ENCODE measurements at places on chromosomes 2 and 18. TPM values are rescaled to one million over a fixed set of nuclear protein-coding genes. Genes with fewer than 3 reads are reported as not detected.
A peak's percentile ranks its signal among the peaks of the same experiment; 100 is the strongest.

- DNase-seq: peak; percentile 11
Observed at GRCh38 chr2:212254339-212254738, 284.3 kb downstream of the ERBB4 start.

The PUS10 gene
- total RNA-seq: 3.4 TPM

- DNase-seq: no peak
Observed at GRCh38 chr2:211204456-211204855, 648.1 kb downstream of the CPS1 start.

DNA sequence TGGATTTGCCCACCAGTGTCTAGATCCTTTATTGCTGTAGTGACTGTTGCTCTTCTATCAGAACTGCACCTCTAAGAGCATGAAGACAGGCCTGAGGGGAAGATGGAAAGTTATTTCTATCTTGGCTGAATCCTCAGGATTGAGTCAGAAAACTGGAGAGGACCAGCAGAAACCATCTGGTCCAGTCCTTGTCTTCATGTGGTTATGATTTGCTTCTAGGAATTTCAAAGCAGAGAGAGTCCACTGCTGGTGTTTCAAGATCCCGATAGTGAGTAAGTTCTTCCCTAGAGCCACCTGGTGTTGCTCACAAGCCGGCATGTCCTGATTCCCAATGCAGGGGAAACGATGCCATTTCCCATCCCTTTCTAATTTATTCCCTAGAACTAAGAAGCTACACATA lies 84.2 kb downstream of the NCKAP5 start:
- peak; percentile 67 for DNase-seq

DNA sequence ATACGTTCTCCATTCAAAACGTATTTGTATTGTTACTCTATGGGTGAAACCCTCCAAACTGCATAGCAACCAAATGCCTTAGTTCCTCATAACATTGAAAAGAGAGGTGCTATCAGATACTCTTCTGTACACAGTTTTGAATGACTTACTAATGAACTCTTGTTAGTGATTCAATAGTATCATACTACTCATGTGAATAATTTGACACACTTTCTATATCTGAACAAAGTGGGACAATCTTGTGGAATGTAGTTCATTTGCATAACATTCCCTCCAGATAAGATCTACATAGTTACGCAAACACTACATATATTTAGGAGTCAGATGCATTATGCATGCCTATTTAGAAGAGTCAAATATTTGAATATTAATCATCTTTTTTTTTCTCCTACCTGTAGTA lies 232.0 kb upstream of the NRXN1 start:
- no peak for DNase-seq

The NR4A2 gene
- total RNA-seq: 0.32 TPM

The LIMS3 gene
- 1.2 TPM for total RNA-seq

The TOGARAM2 gene
- total RNA-seq: 0.24 TPM

The PROM2 gene
- 40.7 TPM for total RNA-seq

DNA sequence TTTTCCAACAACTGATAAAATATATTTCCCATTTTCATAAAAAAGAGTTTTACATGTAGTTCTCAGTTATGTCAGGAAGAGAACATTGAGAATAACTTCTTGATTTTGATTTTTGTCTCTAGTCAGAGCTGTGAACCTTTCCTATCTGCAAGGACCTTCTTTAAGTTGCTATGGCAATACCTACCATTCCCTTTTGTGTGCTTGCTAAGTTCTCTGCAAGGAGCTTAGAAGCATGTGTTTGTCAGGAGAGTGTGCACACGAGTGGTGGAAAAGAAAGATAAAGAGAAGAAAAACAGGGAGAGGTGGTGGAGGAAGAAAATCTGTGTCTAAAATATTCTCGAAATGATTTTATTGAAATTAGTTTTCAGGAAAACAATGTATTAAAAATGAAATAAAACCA lies 140.3 kb upstream of the SLC8A1 start:
- no peak for DNase-seq

- peak; percentile 72 for DNase-seq
Observed at GRCh38 chr18:63997606-63998005, 27.7 kb downstream of the SERPINB8 start.

DNA sequence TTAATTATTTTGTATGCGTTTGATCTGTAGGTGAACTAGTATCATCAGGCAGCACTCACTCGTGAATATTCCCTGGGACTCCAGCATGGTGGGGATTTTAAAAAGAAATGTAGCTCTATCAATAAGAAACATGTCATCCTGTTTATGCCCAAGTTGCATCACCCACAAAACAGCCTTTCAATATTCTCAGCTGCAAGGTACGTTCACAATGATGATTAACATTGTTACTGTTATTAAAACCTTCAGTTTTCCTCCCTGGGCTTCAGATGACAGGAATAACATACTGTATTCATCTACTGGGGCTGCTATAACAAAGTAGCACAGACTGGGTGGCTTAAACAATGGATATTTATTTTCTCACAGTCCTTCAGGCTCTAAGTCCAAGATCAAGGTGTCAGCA lies 87.9 kb upstream of the KLHL29 start:
- no peak for DNase-seq

- peak; percentile 92 for DNase-seq
Observed at GRCh38 chr18:63788447-63789096, 13.4 kb downstream of the SERPINB7 start.

The RAD51AP2 gene
- total RNA-seq: 0.10 TPM

The EGR4 gene
- total RNA-seq: not detected

- no peak for DNase-seq
Observed at GRCh38 chr18:26190506-26190905, 35.7 kb upstream of the TAF4B start.

DNA sequence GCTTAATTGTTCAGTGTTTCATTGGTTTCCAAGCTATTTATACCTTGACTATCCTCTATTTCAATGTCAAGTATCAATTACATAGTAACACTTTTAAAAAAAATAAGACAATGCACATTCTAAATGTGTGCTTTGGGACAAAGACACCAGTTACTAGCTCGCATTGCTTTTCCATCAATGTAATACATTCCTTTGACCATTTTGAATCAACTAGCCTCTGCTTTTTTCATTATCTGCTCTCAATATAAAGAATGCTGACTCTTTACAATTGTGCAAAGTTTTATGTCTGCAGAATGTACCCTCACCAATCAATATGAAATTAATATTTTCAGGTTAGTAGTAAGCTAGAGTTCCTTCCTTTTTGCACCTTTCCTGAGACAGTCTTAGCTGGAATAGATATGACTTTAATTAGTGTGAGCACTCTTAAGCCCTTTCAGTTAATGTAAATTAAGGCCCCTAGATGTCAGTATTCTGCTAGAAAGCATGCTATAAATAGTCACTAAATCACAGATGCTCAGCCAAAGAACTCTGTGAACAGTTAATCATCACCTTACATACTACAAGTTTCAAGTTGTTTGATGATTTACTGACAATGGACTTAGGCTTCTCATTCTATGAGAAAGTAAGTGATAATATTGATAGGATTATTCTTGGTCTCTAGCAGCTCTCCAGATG lies 413.6 kb downstream of the PTH2R start:
- peak; percentile 42 for DNase-seq

DNA sequence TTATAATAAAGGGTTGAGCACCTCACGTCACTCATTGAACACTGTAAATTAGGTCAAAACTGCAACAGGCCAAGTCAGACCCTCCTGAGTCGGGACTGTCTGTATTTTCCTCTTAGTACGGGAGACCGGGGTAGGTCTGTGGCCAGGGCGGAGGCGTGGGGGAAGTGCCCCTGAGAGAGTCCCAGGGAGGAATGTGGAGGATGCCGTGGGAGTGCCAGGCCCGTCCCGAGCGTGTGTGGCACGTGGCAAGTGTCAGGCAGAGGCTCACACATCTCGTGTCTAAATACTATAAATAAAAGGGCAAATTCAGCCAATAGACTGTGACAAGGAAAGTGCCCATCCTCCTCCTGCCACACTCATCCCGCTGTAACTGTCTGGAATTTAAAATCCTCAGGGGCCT lies 6.3 kb upstream of the HDAC4 start:
- no peak for DNase-seq

The UGT1A8 gene
- total RNA-seq: not detected

The SPOPL gene
- total RNA-seq: 14.9 TPM

GRCh38 chr2:2569836-2570235 lies 238.8 kb upstream of the MYT1L start:
- DNase-seq: no peak

The CCDC85A gene
- total RNA-seq: 0.03 TPM
